ENCODE measurements at places on chromosomes 12 and 14. TPM values are rescaled to one million over a fixed set of nuclear protein-coding genes. Genes with fewer than 3 reads are reported as not detected.

GRCh38 chr12:7966563-7966962 lies 30.6 kb upstream of the SLC2A3 start:
- DNase-seq: no peak

- no peak for DNase-seq
Observed at GRCh38 chr12:50506753-50507473, 2.1 kb downstream of the DIP2B start.

C14orf180 gene
- total RNA-seq: not detected

WSCD2 gene
- total RNA-seq: not detected
